Non-pigmented ciliary epithelial cell (primary cell): ENCODE measurements at places on chromosomes 5 and 9.

- DNase-seq: no peak
Measured at GRCh38 chr5:148961261-148962199, 101.3 kb downstream of the SH3TC2 start.

- no peak for DNase-seq
Measured at GRCh38 chr5:39730006-39730405, 305.2 kb upstream of the DAB2 start.

- DNase-seq: no peak
Measured at GRCh38 chr9:77679661-77680368, 31.7 kb upstream of the GNA14 start.

DNA sequence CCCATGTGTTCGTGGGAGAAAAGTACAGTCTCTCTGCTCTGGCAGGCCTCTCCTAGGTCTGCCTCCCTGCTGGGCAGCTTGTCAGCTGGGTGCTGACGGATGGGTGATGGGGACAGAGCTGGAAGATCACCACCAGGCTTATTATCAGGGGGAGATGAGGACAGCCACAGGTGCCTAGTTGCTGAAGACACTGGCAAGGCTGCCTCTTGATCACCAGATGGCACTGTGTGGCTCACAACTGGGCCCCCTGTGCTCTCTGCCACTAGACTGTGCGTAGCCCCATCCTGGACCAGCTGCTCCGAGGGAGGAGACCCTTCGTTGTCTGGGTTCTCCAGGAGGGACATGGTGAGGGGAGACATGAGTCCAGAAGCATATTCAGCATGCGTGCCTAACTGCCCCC, 73.0 kb downstream of the KIF24 start:
- DNase-seq: no peak

DNA sequence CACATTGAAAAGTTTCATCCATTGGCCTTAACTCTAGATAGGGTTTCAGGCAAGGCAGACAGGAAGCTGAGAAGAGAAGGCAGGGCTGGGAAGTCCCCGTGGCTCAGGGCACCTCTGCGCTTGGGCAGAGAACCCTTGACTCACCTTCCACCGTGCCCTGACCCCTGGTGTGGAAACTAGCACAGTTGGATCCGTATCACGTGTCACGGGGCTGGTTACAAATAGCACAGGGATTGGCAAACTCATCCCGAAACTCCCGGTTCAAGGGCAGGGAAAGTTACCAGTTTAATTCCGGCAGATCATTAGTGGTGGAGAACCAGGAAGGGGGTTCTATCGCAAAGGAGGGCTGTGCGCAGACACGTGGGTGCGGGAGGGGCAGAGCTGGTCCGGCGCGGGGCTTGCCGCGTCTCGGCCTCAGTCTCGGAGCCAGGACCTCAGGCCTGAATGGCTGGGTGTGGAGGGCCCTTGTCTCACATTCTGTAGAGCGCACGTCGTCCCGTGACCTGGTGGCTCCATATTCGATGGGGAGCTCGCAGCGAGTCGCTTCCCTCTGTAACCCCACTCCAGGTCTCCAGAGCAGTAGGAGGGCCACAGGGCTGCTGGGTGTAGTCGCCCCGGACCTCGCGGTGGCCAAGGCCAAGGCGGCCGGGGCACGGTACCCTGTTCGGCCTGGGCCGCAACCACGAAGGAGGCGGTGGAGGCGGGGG, 771 bp upstream of the TMEM171 start:
- DNase-seq: no peak

DNA sequence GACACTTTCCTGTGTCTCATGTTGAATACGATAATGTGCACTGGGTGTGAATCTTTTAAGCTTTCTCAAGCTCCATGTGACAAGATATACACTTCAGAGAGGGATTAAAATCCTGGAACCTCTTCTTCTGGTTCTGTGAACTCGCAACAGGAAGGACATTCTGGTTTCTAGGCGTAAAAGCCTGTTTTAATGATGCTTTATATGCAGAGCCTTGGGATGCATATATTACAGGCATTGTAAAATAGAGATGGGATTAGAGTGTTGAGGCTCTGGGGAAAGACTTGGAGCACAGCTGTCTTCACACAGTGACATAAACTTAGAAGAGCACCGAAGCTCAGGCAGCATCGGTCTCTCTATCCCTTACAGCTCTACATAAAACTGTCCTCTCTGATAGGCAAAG, 107.7 kb upstream of the SV2C start:
- no peak for DNase-seq

DNA sequence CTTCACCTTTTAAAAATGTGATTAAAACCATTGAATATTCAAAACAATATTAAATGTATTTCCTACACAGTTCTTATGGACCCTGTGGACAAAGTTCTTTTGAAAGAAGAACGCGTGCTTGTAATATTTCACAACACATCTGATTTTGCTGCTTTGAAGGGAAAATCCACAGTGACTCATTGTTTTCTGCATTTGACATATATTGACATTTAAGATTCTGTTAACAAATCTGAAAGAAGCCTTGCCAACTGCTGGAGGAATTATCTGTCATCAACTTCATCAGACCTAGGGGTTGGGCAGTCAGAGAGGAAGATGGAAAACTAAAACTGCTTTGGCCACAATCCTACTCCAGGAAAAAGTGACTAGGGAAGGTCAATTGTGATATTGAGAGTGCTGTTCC, 56.9 kb upstream of the RASEF start:
- no peak for DNase-seq

DNA sequence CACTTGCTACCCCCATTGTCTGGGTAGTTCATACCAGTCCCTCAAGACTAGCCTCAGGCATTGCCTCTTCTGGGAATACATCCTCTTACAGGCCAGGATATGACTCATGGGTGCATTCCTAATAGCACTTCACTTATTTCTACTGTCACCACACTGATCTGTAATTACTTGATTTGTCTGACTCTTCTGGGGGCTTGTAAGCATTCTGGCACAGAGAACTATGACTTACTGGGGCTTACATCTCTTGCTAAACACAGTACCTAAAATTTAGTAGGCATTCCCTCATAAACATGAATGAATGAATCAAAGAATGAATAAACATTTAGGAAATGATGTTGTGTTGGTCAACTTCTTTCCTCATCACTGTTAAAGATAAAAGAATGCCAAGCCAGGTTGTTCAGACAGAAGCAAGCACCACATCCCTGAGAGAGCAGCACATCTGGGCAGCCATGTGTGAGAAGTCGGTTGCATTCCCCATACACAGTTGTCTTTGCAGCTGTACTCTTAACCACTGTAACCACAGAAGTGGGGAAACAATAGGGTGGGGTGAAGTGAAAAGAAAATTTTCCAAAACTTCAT, 27.6 kb downstream of the IL7R start:
- DNase-seq: peak; percentile 65

DNA sequence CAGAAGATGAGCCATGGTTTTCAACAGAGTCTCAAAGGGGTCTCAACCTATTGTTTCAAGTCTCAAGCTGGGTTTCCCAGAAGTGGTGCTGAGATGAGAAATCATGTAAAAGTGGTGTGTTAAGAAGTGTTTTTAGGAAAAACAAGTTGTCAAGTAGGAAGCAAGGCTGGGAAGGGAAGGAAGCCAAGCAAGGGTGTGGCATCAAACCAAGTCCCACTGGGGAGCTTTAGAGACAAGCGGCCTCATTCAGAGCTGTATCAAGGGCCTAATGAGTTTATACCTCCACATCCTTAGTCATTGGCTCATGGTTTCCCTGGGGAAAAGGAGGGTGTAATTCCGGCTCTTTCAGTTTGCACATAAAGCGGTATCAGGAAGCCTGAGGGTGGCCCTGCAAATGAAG, 26.4 kb upstream of the GABRB2 start:
- DNase-seq: no peak

- DNase-seq: no peak
Measured at GRCh38 chr5:2311851-2312250, 429.1 kb upstream of the IRX4 start.

GRCh38 chr9:71853084-71853483, 57.9 kb downstream of the ABHD17B start:
- DNase-seq: no peak

GRCh38 chr5:178365501-178366440, 133.2 kb upstream of the PHYKPL start:
- no peak for DNase-seq

DNA sequence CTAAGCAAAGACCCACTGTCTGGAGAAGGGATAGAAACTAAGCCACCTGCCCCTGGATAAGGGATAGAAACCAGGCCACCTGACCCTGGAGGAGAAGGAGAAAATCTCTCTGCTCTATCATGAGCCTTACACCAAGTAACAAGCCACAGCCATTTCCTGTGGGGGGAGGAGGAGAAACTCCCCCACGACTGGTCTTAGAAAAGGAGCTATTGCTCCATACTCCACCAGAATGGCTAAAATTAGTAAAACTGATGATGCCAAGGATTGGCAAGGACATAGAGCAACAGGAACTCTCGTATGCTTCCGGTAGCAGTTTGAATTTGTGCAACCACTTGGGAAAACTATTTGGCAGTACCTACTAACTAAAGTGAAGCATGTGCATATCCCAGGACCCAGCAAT, 70.8 kb downstream of the ACTL7B start:
- no peak for DNase-seq

DNA sequence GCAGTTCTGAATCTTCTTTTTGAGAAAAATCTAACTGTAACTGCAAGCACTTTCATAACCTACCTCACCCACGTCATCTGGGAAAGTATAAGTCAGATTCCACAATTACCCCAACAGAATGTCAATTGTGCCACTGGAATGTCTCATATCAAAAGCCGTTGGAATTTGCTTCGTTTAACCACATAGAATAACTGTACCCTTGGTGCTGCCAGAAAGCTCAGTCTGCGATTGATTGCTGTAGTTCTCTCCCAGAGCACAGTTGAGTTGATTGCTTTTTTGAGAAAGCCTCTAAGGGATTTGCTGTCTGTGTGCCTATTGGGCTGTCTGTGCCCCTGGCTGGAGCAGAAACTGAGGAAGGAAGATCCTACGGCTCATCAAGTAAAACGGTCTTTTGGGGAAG, 583.6 kb downstream of the TMEM38B start:
- DNase-seq: no peak

DNA sequence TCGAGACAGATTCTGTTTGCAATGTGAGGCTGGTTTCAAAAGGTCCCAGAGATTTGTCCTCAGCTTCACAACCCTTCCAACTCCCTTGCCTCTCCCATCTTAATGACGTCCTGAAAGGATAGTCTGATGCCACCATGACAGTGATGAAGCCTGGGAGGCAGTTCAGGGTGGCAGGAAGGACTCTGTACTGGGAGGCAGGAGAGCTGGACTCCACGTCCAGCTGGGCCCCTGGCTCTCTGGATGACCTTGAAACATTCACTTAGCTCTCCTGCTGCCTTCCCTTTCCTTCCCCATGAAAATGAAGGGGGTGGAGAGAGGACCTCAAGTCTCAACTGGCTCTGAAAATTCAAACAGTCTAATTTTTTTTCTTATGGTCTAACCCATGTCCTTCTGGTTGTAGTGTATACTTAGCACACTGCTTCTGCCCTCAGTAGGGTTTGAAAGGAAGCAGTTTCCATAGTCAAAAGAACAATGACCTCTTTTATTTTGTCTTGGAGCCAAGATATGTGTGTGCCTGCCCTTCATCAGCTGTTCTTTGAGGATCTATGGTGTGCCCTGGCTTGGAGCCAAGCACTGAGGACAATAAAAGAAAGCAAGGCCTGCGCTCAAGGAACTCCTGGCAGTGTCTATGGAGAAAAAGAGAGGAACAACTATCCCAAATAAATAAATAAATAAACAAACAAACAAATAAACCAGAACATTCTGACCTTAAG, 188.3 kb downstream of the GRIA1 start:
- no peak for DNase-seq

DNA sequence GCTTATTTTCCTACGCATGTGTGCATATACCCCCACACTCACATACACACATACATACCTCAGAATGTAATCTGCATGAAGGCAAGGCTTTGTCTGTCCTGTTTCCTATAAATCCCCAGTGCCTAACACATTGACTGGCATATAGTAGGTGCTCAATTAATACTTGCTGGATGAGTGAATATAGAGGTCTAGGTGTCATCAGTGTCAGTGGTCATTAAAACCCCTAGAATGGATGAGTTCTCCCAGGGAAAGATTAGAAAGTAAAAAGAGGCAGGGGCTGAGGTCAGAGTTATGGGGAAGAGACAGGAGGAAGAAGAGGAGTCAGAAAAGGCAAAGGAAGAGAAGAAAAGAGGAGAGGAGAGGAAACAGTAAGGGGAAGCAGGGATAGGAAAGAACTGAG, 4.7 kb downstream of the CPLX2 start:
- no peak for DNase-seq

DNA sequence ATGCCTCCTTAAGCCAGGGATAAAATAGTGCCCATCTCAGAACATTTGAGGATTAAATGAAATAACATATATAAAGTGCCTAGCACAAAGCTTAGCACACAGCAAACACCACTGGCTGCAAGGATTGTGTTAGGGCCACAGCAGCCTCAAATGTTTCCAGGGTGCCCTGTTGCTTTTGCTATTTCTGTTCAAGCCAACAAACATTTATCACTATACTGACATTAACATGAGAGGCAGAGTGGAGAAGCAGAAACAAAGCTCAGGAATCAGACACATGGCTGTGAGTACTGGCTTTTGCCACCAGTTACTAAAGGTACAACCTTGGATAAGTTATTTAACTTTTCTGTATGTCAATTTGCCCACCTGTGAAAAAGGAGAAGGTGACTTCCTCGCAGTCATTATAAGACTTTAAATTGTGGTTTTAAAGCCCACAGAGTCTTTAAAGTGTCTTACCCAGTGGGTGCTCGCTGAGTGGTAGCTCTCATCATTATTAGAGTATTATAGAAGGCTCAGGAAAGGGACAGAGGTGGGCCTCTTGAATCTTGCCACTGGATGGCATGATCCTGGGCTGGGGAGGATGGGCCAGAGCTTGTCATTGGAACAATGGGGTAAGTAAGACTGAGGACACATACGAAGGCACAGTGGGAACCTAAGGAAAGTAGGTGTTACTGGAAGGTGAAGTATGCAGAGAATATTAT, 98.2 kb downstream of the MARCHF3 start:
- DNase-seq: no peak

- DNase-seq: no peak
Measured at GRCh38 chr5:161847941-161848391, at the start of gene GABRA1. TSS of gene GABRA1 (plus strand) at chr5:161848120. CDS start at chr5:161850811, 2,691 bp downstream.

DNA sequence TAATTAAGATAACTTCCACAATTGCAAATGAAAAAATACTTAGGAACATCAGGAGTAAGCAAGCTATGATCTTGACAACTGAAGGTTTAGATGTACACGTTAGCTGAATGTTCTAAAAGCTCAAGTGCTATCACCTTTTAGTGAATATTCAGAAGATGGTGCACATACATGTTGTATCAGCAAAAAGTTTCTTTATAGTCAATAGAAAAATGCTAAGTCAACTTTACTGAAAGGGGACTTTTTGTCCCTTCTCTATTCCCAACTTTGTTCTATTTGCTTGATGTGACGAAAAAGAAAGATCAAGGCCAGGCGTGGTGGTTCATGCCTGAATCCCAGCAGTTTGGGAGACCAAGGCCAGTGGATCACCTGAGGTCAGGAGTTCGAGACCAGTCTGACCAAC, 7.6 kb upstream of the RGMB start:
- DNase-seq: no peak

- DNase-seq: no peak
Measured at GRCh38 chr9:81530846-81531245, 158.5 kb downstream of the TLE1 start.
